Prostate gland (tissue), 2 donors: ENCODE measurements at places on chromosomes 1 and 21. TPM values are rescaled to one million over a fixed set of nuclear protein-coding genes. Genes with fewer than 3 reads are reported as not detected.
A peak's percentile ranks its signal among the peaks of the same experiment; 100 is the strongest.

FCRL6 gene
- not detected for total RNA-seq

- peak overlapping the region; percentile 69 for H3K4me3 ChIP-seq
- no peaks in the 10 kb centered on the region for H3K36me3 ChIP-seq
- no peak overlapping the region for H3K27ac ChIP-seq
- H3K4me1 ChIP-seq = no peaks in the 10 kb centered on the region
- no peaks in the 10 kb centered on the region for H3K27me3 ChIP-seq
Measured at GRCh38 chr1:117930484-117930883, 945 bp downstream of the WDR3 start.

DNA sequence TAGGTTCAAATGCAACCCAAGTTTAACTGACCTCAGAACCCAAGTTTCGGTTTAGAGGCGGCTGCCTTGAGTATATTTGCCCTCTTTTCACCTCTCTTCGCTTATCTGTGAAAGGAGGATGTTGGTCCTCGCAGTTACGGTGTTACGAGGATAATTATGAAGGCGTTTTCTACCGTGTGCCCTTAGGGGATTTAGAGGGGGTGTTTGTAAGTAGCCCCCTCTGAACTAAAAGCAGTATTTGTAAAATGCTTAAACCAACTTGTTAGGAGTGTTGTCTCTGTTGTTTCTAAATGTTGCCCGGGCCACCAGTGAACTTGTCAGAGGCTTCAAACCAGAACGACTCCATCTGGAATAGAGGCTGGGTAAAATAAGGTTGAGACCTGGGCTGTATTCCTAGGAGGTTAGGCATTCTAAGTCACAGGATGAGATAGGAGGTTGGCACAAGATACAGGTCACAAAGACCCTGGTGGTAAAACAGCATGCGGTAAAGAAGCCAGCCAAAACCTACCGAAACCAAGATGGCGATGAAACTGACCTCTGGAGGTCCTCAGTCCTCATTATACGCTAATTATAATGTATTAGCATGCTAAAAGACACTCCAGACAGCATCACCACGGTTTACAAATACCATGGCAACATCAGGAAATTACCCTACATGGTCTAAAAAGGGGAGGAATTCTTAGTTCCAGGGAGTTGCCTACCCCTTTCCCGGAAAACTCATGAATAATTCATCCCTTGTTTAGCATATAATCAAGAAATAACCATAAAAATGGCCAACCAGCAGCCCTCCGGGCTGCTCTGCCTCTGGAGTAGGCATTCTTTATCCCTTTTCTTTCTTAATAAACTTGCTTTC, 1.0 kb upstream of the PSRC1 start:
- H3K27ac ChIP-seq = peak overlapping the region; percentile 85
- H3K36me3 ChIP-seq = no peaks in the 10 kb centered on the region
- H3K4me1 ChIP-seq = peaks cover 4% of the 10 kb centered on the region
- peak overlapping the region; percentile 48 for H3K4me3 ChIP-seq

GRCh38 chr1:43552059-43552742, 21.5 kb downstream of the PTPRF start:
- peaks cover 51% of the 10 kb centered on the region for H3K4me1 ChIP-seq
- H3K27me3 ChIP-seq = no peaks in the 10 kb centered on the region
- no peak overlapping the region for H3K4me3 ChIP-seq

- peak overlapping the region; percentile 78 for H3K4me3 ChIP-seq
- DNase-seq = no peak
- no peaks in the 10 kb centered on the region for H3K27me3 ChIP-seq
- H3K36me3 ChIP-seq = peaks cover 5% of the 10 kb centered on the region
- peaks cover 15% of the 10 kb centered on the region for H3K4me1 ChIP-seq
- peak overlapping the region; percentile 79 for H3K27ac ChIP-seq
Measured at GRCh38 chr1:1230656-1231399, 973 bp downstream of the SDF4 start.

GRCh38 chr1:87707411-87707810, 378.7 kb downstream of the LMO4 start:
- DNase-seq = no peak
- no peaks in the 10 kb centered on the region for H3K27me3 ChIP-seq
- H3K36me3 ChIP-seq = no peaks in the 10 kb centered on the region
- H3K4me3 ChIP-seq = no peak overlapping the region

DNA sequence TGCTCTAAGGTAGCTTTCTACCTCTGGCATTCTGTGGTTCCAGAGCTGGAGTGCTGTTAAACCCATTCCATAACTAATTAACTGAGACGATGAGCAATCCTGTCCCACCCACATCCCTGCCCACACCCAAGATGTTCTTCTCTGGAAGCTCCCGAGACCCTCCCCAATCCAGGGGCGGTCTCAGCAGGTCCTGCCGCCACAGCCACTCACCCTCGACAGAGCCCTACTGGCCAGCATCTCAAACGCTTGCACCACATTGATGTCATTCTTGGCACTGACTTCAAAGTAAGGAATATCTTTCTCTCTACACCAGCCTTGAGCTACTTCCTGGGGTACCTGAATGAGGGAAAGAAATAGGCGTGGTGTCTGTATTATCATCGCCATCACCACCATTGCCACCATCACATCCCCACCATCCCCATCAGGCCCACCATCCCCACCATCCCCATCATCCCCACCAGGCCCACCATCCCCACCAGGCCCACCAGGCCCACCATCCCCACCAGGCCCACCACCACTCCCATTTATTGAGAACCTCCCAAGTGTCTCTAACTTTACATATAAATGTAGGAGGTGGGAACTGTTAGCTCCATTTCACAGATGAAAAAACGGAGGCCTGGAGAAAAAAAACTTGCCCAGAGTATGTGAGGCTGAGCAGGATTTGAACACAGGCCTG, 17.7 kb downstream of the RAB7B start:
- H3K27me3 ChIP-seq = no peaks in the 10 kb centered on the region
- H3K27ac ChIP-seq = no peak overlapping the region
- no peaks in the 10 kb centered on the region for H3K4me1 ChIP-seq
- no peak overlapping the region for H3K4me3 ChIP-seq
- DNase-seq = no peak

- no peaks in the 10 kb centered on the region for H3K36me3 ChIP-seq
- no peaks in the 10 kb centered on the region for H3K27me3 ChIP-seq
- peak overlapping the region; percentile 28 for H3K27ac ChIP-seq
- DNase-seq = peak; percentile 52
Measured at GRCh38 chr1:27296773-27297291, 25.1 kb upstream of the TMEM222 start.

GRCh38 chr21:46202592-46203202, 18.4 kb upstream of the SPATC1L start:
- no peak overlapping the region for H3K4me3 ChIP-seq
- no peaks in the 10 kb centered on the region for H3K36me3 ChIP-seq
- no peaks in the 10 kb centered on the region for H3K4me1 ChIP-seq
- no peak for DNase-seq
- no peaks in the 10 kb centered on the region for H3K27me3 ChIP-seq

DNA sequence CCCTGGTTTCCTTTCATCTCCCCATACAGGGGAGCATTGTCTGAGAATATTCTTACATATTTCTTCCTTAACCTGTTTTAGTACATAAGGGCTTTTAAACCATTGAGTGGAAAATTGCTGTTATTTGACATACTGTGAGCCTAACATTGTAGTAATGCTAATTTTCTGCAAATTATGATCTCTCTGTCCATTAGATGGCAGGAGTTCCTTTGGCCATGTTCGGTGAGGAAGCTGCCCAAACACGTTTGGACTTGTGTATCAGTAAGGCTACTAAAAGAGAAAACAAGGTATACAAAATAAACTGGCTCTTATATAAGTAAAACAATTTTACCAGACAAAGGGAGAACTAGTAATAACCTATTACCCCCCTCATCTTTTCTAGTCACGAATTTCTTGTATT, 29.2 kb downstream of the CDC7 start:
- no peaks in the 10 kb centered on the region for H3K36me3 ChIP-seq
- no peaks in the 10 kb centered on the region for H3K27me3 ChIP-seq
- no peak for DNase-seq

GRCh38 chr1:207871117-207871649, 39.7 kb downstream of the CD34 start:
- no peak overlapping the region for H3K4me3 ChIP-seq
- no peaks in the 10 kb centered on the region for H3K36me3 ChIP-seq
- no peak for DNase-seq
- peak overlapping the region; percentile 12 for H3K27ac ChIP-seq
- peaks cover 9% of the 10 kb centered on the region for H3K4me1 ChIP-seq
